Stimulated activated CD4-positive, alpha-beta T cell treated with anti-CD3 and anti-CD28 coated beads, Interleukin-1b, Interleukin-23, amount 100 ng/mL, for 1 hour (primary cell): ENCODE measurements at places on chromosomes 1 and 21.

DNA sequence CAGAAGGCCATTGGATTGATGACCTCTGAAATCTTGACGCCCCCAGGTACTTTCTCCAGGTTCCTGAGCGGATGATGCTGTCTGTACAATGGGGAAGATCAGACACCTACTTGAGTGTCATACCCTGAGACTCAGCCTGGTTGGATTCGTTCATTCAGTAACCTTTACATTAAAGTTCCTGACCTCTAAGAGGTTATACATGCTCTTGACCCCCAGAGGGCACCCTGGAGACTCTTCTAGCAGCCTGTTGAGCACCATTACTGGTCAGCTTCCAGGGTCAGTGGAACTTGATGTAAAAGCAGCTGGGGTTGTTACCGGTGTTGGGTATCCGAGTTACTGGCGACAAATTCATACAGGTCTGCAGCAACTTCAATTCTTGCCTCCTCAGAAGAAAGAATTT, 114.3 kb upstream of the ZNF678 start:
- DNase-seq: no peak

DNA sequence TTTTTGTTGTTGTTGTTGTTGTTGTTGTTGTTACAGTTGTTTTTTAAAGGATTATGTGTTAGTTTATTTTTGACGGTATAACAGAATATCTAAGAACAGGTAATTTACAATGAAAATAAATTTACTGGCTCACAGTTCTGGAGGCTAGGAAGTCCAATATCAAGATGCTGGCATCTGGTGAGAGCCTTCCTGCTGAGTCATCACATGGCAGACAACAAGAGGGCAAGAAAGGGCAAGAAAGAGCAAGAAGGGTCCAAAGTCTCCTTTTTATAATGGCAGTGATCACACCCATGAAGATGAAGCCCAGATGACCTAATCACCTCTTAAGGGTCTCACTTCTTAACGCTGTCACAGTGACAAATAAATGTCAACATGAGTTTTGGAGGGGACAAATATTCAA, 142.1 kb downstream of the NEGR1 start:
- no peak for DNase-seq

DNA sequence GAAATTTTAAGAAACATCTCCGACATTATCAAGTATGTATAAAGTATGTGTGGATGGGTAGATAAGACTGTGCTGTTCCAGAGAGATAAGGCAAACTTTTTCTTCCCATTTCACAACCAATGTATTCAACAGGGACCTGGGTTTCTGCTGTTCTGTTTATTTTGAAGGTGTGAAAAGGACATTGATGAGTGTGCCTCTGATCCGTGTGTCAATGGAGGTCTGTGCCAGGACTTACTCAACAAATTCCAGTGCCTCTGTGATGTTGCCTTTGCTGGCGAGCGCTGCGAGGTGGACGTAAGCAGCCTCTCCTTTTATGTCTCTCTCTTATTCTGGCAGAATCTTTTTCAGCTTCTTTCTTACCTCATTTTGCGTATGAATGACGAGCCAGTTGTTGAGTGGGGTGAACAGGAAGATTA, 174.0 kb downstream of the CRB1 start:
- DNase-seq: no peak

DNA sequence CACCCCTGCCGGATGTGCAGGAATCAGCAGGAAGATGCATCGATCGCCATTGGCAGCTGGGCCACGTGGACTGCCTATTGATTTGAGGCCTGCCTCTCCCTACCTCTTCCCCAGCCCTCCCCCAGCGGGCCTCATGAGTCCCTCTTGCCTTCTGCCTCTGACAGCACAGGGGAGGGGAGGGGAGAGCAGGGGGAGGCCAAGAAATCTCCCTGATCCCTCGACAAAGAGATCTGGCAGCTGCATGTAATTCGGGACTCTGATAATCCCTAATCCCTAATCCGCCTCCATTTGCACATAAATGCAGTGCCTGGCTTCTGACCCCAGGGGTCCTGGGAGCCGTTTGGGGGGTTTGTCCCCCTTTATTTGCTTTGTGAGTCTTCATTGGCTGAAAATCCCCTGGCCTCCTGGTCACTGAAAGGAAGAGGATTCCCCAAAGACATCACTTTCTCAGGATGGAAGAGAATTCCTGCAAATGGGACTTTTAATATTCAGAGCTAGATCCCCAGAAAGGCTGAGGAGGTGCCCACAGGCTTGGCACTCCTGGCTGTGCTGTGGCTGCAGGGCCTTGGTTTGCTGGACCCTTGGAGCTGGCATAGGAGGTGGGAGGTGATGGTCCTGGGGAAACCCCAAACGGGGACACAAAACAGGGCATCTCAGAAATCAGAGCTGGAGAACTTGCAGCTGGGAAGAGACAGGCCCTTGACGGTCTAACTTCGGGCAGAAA, 239.4 kb upstream of the POU3F1 start:
- DNase-seq: no peak

GRCh38 chr1:111967886-111968285, 21.6 kb downstream of the KCND3 start:
- DNase-seq: no peak

DNA sequence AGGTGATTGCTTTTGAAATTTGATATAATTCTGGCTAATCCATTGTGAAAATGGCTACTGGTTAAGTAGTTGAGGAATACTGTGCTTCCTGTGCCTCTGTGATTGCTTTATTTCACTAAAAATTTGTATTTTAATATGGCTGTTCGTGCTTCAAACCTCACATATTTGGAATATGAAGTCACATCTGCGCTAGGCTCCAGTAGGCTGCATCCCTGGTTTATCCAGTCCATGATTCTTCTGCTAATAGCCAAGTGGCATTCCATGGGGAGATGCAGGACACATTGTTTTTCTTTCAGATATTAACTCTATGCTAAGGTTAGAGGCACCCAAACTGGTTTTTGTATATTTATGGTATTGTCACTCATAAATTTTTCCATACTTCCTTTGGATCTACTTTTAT, 25.9 kb downstream of the DNM3 start:
- no peak for DNase-seq

DNA sequence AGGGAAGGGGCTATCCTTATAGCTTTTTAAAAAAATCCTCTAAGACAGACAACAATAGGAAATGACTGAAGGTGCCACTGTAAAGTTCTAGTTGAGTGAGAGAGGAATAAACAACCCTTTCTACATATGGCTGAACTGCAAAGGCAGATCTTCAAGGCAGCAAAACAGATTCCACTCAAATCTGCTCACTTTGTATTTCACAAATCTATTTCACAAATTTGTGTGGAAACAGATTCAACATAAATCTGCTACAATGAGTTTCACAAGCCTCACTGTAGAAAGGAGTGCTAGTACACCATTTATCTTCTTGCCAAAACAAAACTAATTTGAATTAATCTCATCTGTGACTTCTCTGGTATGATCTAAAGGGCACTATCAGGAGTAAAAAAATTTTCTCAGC, 451.3 kb downstream of the PLA2G4A start:
- no peak for DNase-seq

- DNase-seq: no peak
Measured at GRCh38 chr21:44795342-44795741, 6.3 kb downstream of the UBE2G2 start.

- peak; percentile 68 for DNase-seq
Measured at GRCh38 chr1:153566414-153567371, 1.0 kb upstream of the S100A2 start.

- DNase-seq: no peak
Measured at GRCh38 chr1:64581135-64581842, 111.4 kb downstream of the CACHD1 start.

- DNase-seq: no peak
Measured at GRCh38 chr1:176033474-176033873, 173.6 kb downstream of the COP1 start.

DNA sequence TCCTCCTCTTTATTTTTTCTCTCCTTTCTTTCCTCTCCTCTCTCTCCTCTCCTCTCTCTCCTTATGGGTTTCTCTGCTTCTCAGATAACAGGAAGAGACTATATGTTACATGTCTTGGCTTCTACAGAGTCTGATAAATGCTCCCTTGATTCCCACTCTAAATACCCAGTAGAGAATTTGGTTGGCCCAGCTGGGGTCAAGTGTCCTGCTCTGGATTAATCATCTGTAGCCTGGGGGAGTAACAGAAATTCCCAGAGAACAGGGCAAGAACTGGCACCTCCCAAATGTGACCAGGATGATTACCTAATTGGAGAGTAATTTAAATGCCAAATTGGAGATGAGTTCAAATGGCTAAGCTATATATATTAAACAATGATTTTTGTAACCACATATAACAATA, 146.1 kb upstream of the LMO4 start:
- no peak for DNase-seq

GRCh38 chr1:198641966-198642668, 3.3 kb downstream of the PTPRC start:
- DNase-seq: no peak
